Ureter (tissue), 1 donor: ENCODE measurements at places on chromosomes 3 and 15.
A peak's percentile ranks its signal among the peaks of the same experiment; 100 is the strongest.

GRCh38 chr15:42919799-42920518 lies 619 bp downstream of the TTBK2 start:
- DNase-seq = peak; percentile 55

DNA sequence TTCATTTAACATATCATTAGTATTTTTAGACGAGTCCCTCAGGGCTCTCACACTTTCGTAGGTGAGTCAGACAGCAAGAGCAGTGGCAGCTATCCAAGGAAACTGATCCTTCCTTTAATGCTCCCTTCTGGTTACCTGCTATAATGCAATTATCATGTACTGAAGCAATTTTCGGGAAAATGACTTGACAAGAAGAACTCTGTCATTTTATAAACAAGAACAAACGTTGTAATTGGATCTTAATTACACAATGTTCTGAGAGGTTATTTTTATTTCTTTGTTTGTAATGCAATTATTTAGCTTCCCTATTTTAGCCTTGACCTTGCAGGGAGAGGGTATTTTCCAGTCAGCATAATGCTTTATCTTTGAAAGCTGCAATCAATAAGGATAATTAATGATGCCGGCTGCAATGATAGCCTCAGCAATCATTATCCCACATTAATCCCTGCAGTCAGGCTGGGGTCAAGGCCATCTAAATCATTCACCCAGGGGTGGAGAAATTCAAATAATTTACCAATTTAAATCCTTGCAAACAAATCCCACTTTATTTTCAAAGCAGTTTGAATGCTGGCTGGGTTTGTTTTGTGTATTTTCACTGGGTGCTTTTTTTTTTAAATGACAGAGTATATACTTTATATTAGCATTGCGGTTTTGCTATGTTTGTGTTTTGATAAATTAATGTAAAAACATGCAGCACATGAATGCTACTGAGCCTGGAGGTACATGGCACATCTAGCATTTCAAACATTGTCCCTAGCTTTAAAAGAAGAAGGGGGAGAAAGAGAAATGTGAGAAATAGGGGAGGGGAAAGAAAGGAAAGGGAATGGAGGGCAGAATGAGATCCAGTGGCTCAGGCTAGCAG lies 249.9 kb downstream of the SHOX2 start:
- DNase-seq = no peak

DNA sequence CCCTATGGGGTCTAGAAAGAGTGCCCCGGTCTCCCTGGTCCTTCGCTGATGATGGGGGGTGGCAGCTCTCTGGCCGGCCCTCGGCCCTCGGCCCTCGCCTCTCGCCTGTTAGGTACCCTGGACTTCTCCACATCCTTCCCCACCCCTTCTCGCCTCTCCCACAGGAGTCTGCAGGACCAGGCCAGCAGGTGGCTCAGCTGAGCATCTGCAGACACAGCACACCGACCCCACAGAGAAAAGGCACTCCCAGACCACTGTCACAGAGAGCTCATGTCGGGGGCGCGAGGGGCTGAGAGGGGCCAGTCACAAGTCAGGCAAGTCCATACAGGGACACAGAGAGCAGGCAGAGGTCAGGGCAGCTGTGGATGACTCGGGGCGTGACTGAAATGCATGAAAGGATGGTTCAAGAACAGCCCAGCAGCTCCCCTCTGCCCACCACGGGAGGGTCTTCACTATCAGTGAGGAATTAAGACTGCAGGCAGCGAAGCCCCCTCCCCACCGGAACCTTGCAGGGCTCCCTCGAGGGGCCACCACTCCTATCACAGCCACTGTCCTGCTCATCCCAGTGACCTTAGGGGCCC lies 181.7 kb upstream of the NSMCE3 start:
- DNase-seq = no peak

- no peak for DNase-seq
Measured at GRCh38 chr3:155228676-155229075, 64.8 kb downstream of the STRIT1 start.

- DNase-seq = no peak
Measured at GRCh38 chr15:31145271-31145911, 43.9 kb upstream of the TRPM1 start.

GRCh38 chr3:187318819-187319616 lies 27.5 kb upstream of the MASP1 start:
- DNase-seq = peak; percentile 53

GRCh38 chr3:99960123-99960878 lies 142.6 kb downstream of the CMSS1 start:
- DNase-seq = no peak

GRCh38 chr3:11555211-11555782 lies 88.4 kb downstream of the VGLL4 start:
- no peak for DNase-seq

GRCh38 chr3:54188176-54188791 lies 65.9 kb downstream of the CACNA2D3 start:
- peak; percentile 45 for DNase-seq

DNA sequence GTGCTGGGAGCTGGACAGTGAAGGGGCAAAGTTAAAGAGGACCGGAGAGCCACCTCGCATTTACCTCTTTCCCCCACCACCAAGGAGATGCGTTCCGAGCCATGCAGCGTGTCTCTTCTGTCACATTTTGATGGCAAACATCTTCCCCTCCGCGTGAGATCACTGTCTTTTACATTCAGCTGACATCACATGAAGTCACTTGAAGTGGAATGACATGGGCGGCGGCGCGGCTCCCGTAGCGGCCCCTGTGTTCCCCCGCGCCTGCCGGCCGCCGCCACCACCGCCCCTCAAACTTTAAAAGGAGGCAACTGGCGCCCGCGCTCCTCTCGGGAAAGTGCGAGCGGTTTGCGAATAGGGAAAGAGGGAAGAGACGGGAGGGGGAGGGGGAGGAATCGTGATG lies at the start of gene FEZF2:
TSS of gene FEZF2 (minus strand) at position 336 of the 400 bp plus-strand sequence. CDS start 682 bp downstream, outside the sequence.
- no peak for DNase-seq

DNA sequence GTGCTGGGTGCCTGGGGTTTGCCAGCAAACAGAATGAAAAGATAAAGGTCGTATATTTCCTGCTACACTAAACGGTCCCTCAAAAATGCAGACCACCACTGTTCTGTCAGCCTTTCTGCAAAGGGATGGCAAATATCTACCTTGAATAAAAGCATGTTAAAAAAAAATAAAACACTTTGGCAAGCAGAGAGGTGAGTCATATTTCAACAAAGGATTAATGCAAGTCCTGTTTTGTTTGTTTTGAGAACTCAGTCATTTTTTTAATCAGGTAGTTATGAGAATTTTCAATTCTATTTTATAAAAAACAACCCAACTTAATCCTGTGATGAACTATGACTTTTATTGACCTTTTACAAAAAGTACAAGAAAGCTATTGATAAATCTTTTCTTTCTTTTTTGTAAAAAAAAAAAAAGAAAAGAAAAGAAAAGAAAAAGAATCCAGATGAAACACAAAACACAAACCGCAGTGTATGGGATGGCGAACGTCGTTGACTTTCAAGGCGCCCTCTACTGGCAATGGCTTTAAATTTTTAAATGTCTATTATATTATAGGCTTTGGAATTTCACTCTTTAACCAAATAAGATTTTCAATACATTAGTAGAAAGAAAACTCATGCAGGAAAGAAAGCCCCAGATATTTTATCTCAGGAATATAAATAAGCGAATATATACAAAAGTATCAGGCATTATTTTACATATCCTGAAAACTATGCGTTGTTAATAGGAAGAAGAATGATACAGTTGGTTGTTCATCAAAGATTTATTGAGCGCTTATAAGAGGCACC lies 87.8 kb downstream of the NCEH1 start:
- DNase-seq = no peak

GRCh38 chr3:49454898-49455681 lies 15.0 kb upstream of the DAG1 start:
- DNase-seq = no peak

DNA sequence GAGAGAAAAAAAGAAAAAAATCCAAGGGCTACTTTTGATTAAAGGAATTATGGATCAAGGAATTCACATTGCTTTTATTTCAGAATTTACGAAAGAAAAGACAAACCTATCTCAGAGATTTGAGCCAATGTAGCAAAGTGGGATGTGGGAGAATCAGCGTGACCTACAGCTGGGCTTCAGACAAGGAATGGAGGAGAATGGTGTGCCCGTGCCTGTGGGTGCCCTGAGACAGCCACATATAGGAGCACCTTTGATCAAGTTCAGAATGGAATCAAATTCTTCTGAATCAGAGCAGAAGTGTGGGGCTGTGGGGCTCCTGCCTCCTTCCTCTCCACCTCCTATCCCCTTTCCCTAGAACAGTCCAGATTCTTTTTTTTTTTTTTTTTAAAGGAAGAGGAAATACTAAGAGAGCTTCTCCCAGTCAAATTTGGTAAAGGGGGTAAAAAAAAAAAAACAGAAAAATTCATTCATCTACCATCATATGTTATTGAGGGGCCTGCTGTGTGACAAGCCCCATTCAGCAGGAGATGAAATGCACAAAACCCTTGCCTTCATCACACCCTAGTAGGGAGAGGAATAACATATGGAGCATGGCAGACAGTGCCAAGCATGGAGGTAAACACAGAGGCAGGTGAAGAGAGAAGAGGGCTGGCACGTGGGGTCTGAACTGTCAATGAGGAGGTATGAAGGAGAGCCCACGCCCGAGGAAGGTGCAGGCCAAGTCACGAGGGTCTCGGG lies 25.0 kb upstream of the MUSTN1 start:
- DNase-seq = no peak

DNA sequence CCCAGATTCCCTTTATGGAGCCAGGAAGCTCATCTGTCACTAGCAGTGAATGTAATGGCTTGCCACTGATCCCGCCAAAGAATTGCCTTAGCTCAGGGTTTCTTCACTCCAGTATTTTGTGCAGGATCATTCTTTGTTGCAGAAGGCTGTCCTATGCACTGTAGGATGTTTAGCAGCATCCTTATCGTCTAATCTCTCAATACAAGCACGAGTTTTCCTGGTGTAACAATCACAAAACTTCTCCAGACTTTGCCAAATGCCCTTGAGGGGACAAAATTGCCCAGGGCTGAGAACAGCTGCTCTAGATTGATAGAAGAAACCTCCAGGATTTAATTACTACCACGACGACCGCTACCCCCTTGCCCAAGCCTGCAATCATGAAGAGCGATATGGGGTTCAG lies 6.8 kb upstream of the SHQ1 start:
- DNase-seq = no peak

GRCh38 chr15:75008629-75009326 lies 13.4 kb downstream of the SCAMP5 start:
- DNase-seq = no peak

GRCh38 chr15:99253381-99254090 lies 2.3 kb downstream of the LRRC28 start:
- no peak for DNase-seq

DNA sequence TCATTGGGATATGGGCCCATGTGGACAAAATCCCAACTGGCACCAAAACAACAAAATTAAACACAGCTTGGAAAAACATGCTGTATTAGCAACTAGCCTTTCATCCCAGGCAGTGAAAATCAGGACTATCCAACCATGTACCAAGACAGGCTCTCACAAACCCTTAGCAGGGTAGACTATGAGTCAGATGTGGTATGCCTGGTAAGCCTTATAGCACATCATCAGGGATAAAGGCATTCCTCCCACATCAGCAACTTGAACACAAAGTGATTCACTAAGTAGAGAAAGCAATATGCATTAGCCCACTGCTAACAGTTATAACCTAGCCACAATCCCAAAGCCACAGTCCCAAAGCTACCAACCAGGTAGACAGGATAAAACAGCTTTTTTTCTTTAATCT lies 8.0 kb downstream of the CEP152 start:
- DNase-seq = no peak

- no peak for DNase-seq
Measured at GRCh38 chr3:156776871-156777270, 49.3 kb upstream of the LEKR1 start.

DNA sequence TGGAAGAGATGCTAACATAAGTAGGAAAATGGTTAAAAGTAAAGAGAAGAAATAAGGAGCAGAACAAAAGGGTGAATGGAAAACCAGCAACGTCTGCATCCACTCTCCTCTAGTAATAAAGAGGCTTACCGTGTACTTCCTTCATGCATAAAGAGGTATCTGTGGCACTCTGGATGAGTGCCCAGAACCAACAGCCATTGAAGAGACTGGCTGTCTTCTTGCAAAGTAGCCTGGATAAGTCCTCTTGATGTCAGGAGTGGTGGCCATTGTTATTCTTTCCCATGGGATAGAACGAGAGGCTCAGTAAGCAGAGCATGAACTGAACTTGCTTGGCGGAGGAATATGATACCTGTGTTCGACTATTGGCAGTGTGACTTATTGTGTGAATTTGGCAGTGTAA lies 186.2 kb upstream of the RASGRP1 start:
- DNase-seq = no peak

DNA sequence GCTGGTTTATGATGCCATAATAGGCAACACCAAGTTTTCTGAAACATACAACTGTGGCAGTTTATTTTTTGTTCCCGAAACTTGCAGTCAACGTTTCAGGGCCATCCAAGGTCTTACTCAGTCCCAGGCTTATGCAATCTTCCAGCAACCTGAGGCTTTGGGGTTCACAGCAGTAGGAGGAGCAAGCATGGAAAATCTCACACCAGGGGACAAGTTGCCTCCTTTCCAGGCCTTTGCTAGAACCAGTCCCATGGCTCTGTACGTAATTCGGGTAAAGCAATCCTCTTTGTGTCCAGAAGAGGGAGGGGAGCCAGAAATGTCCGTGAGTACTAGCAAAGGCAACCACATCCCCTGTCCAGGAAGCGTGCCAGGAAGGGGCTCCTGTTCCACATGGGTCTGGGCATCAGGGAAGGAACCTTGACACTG lies 4.7 kb upstream of the FAM240A start:
- DNase-seq = no peak

GRCh38 chr3:98890965-98891910 lies 10.3 kb downstream of the DCBLD2 start:
- DNase-seq = no peak

GRCh38 chr15:85587707-85588411 lies 206.9 kb downstream of the KLHL25 start:
- DNase-seq = no peak

DNA sequence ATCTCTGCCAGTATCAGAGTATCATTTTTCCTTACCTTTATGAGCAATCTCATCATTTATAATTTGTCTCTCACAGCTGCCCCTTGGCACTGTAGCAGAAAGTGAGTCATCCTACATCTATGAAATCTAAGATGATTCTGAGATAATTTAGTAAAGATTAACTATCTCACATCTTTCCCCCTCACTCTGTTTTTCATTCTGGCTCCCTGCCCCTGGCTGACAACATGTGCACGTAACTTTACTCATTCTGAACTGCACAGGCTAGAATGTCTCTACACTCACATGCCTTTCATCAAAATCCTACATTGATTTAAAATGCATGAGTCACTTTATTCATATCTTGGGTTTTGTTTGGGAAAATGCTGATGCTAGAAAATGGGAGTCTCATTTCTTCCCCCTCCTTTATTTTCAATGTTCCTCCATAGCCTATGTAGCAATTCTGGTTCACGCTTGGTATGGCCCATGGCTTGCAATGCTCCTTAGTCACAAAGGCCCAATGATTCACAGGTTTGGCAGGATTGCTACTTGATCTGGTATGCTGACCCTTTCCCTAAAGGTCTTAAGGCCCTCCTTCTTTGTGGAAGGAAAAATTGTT lies 838.5 kb downstream of the TUSC7 start:
- DNase-seq = no peak

DNA sequence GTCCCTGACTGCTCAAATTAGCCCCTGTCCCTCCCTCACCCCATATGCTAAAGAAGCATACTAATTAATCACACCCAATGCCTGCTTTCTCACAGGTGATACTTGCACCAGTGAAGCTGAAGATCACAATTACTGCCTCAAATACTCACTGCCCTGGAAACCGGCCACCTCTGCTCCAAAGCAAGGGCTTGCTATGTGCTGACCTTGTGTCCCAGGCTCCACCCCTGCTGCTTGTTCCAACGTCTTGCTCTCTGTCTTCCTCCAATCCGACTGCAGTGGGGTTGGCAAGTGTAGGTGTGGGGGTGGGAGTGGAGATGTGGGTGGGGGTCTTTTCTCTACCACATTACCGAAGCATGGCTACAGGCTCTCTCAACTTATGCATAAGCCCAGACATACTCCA lies 55.7 kb upstream of the PSMD6 start:
- DNase-seq = no peak
